RWPE1 (cell line): ENCODE measurements at places on chromosomes 16 and 17.

DNA sequence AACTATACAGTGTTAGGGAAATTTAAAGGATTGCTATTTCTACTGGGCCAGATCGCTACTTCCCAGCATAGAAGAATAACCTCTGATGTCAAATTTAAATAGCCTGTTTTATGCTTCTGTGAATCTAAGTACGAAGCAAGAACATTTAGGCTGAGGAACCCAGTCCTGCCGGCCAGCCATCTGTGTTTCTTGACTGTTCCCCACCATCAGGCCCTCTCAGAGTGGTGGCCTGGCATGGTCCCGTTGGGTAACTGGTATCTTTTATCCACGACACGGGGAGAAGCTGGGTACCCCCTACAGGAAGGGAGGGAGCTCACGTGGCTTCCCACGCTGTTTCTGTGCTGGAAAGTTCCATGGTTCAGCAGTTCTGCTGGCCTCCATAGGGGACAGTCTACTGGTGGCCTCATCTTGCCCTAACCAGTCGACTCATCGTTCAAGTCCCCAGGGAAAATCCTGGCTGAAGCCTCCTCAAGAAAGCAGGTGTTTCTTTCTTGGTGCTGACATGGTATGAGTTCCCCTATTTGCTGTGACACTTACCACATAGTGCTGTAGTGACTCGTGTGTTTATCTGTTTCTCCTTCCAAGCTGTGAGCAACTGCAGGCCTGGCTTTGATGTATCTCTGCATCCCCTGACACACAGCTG is 201.7 kb upstream of the NLRP1 start:
- DNase-seq: no peak

- DNase-seq: no peak
These were observed 60.1 kb upstream of the MED9 start for GRCh38 chr17:17416400-17417360.

GRCh38 chr17:55758171-55758570 is 7.3 kb downstream of the PCTP start:
- no peak for DNase-seq

DNA sequence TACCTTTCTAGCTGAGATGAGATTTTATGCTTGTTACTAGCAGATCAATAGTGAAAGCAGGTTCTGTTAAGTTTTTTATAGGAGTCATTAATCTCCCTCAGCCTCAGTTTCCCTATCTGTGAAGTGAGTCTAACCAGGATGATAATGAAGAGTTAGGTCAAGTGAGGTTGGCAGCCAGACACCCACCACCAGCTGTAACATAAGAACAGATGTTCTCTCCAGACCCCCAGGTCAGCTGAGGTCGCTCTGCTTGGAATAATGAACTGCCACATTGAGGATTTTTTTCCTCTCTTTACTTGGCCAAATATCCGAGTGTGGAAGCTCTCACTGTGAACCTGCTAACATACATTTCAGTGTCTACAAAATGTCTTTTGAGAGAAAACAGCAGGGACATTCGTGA is 389.6 kb downstream of the WWOX start:
- DNase-seq: no peak

GRCh38 chr17:78268191-78268874 is 36.9 kb downstream of the TMEM235 start:
- DNase-seq: no peak
